ENCODE measurements at places on chromosomes 4 and X.
A peak's percentile ranks its signal among the peaks of the same experiment; 100 is the strongest.

GRCh38 chr4:153465615-153466080 is 512 bp upstream of the TMEM131L start:
- peak; percentile 62 for DNase-seq

DNA sequence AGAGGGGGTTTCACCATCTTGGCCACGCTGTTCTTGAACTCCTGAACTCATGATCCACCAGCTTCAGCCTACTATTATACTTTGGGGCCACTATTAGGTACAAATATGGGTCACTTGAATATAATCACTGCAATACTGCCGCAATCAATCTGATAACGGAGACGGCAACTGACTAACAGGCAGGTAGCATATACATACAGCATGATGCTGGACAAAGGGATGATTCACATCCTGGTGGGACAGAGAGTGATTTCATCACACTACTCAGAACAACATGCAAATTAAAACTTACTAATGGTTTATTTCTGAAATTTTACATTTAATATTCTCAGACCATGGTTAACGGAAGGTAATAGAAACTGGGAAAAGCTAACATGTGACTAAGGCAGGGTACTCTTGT is 10.9 kb downstream of the LRBA start:
- DNase-seq: no peak

DNA sequence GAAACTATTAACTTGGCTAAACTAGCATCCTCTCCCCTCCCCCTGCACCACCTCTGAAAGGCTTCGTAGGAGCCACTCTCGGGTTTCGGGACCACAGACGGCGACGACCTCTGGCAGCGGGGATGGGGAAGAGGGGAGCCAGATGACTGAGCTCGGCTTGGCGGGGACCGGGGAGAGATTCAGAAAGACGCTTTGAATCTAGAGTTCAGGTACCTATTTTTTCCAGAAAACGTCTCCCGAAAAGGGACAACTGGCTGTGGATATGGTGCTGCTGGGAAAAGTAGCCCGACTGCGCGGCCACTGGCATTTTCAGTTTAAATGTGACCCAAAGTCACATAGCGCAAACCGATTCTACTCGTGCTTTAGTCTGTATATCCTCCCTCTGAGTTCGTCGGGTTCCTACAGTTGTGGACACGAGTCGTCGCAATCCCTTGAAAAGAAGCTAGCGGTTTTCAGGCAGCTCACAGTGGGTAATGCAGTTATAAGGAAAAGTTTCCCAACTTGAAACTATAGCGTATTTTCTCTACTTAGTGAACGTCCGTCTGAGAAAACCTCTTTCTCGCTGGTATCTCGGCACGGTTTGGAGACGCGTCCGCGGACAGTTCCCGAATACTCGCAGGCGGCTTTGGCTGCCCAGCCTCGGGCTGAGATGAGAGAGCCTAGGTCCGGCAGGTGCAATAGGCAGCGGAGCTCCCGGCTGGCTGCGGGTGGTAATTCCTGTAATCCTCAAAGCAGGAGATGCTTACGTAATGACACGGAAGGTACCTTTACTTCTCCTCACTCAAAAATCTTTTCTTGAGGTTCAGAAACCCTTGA is 1.3 kb downstream of the PARM1 start:
- DNase-seq: peak; percentile 37

DNA sequence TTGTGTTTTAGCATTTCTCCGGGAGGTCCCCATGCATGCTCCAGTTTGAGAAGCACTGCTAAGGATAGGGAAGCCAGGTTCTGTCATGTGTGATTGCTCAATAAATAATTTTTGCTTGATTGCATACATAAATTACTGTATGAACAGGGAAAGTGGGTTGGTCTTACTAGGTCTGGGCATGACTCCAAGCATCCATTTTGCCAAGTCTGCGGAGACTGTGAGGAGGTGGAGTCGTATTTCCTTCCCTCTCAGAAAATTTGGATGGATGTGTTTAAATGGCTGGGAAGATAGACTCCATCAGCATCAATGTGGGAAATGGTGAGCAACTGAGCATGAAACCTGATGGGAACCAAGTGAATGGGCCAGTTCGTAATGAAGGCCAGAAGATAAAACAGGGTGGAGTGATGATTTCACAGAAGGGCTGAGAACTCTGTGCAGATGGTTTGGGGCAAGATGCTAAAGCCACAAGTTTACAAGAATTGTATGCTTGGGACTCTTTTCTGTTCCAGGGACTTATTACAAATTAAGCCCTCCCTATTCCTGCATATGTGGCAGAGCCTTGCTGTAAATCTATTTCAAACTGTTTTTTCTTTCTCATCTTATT is 84.1 kb downstream of the NHS start:
- DNase-seq: no peak

DNA sequence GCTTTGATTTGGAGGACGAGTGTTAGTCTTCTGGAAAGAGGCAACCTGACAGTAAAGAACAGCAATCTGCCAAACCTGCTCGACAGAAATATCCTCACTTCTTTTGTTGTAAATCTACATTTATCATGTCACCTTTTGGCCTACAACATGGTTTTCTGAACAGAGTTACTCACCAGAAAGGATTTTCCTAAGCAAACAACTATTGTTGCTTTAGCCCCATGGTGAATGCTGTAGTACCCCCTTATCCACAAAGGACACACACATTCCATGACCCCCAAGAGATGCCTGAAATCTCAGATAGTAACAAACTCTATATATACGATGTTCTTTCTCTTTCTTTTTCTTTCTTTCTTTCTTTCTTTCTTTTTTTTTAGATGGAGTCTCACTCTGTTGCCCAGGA is 42.7 kb downstream of the TMEM150C start:
- no peak for DNase-seq

- DNase-seq: no peak
Observed at GRCh38 chr4:7655511-7656243, 220.9 kb upstream of the PSAPL1 start.

DNA sequence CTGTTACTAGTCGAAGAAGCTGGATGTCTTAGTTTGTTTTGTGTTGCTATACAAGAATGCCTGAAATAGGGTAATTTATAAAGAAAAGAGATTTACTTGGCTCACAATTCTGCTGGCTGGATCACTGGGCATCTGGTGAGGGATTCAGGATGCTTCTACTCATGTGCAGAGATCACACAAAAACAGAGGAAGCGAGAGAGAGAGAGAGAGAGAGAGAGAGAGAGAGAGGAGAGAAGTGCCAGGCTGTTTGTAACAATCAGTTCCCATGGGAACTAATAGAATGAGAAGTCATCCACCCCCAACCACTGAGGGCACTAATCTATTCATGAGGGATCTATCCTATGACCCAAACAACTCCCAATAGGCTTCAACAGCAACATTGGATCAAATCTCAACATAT is 66.2 kb upstream of the FAM9A start:
- DNase-seq: no peak

GRCh38 chrX:16606142-16606720 is 43.7 kb upstream of the S100G start:
- no peak for DNase-seq

DNA sequence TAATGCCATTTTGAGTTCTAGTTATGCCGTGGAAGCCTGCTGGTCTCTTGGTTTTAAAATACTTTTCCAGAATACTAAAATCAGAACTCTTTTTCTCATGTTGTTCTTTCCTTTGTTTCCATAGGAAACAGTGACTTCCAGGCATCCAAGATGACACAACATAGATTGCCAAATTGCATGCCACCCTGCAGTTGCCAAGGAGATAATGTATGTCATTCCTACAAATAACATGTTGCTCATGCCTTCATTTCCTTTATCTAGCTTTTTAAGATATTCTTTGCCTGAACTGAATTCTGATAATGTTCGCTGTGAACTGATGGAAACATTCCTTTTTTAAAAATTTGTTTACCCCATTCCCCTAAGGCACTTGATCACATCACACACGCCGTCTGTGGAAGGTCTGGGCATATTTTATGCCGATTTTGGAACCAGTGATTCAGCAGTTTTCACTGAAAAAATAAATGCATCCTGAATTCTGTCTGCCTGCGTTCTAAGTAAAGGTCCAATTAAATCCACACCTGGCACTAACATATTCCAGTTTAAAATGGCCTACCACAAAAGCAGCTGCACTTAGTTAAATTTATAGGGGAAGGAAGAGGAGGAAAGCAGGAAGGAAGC is 38.0 kb upstream of the COX7B2 start:
- no peak for DNase-seq

GRCh38 chr4:130233377-130234047 is 1137.6 kb downstream of the C4orf33 start:
- peak; percentile 3 for DNase-seq

DNA sequence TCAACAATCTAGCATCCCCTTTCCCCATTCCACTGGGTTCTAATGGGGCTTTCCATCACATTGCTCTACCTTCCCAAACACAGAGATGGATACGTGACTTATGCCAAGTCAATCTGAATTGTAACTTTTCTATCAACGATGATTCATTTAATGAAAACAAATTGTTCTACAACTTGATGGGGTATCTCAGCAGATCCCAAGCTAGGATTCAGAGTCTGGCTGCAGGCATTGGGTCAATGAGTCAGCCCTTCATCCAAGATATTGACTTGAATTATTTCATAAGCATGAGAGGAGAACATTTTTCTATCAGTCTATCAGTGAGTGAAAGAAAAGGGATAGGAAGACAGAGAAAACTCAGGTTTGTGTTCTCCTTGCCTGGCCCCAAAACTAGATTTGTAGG is 15.0 kb upstream of the HPGDS start:
- DNase-seq: no peak

GRCh38 chr4:159296061-159296460 is 193.2 kb downstream of the RAPGEF2 start:
- no peak for DNase-seq
